ENCODE measurements at places on chromosomes 16 and 17.

DNA sequence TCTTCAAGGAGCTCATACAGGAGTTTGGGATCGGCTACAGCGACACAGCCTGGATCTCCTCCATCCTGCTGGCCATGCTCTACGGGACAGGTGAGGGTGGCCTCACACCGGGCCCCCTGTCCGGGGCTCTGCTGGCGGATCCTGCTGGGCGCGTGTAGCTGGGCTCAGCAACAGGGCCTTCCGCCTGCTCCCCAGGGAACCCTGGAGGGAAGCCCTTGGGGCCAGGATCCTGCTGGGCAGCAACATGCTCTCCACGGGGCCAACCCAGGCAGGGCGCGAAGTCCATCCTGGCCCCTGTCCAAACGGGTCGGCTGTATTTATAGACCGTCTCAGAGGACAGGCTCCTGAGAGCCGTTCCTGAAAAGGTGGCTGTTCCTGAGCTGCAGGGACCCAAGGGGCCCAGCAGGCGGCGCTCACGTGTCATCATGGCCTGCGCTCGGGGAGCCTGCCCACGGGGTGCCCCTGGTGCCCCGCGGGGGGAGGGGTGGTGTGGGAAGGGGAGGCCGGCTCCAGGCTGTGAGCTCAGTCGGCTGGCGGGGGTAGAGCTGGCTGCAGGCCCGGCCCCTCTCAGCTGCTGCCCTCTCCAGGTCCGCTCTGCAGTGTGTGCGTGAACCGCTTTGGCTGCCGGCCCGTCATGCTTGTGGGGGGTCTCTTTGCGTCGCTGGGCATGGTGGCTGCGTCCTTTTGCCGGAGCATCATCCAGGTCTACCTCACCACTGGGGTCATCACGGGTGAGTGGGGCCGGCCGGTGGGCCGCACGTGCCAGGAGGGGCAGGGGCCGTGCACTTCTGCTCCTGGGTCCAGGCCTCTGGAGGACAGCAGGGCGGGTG, 7.5 kb downstream of the SLC16A3 start:
- peak; percentile 75 for DNase-seq

- no peak for DNase-seq
Measured at GRCh38 chr17:1557355-1558095, 5.1 kb downstream of the PITPNA start.

DNA sequence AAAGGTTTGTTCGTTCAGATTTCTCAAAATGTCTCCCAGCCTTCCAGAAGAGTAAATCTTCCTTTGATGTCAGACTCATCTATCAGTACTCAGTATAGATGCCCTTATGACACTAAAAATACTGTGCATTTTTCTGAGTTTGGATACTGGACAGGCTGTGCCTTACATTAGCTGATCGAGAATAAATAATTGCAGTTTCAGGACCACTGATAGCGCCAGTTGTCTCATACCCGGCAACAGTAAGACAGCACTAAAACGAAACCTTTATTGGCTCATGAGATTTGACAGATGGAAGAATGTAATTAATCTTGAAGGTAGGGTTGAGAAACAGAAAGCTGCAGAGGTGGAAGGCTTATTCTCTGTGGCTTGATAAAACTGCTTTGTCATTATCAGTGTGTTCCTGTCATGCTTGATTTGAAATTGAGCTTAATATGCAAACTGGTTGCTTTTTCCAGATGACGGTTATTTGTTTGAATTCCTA, 1.2 kb downstream of the ATP6V0A1 start:
- no peak for DNase-seq

DNA sequence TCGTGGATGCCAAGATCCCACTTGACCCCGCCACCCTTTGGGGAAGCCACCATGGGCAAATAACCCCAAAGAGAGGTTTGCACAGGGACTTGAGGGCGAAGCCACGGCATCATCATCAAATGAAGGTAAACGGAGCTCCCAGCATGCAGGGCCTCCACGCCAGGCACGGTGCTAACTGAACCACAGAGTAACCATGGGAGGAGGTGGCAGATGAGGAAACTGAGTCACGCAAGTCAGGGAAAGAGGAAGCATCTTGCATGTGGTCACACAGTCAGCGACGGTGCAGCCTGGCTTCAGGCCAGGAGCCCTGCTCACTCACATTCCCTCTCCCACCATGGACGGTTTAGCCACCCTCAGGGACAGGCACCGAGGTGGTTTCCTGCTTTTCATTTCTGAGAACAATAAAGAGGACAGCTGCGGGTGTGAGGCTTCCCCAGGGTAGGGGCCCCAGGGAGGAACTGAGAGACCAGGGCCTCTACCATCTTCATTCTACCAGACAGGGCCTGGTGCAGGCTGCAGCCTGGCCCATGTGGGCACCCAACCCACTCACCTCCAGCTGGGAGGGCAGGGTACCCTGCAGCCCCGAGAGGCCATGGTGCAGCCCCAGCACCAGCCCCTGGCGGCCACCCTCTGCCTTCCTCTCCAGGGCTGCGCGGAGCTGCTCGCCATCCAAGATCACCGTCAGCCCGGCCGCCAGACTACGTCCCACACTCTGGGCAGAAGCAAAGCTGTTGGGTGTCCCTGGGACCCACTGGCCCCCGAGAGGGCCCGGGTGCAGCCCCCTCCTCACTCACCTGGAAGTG, 78.3 kb downstream of the RMI2 start:
- DNase-seq: no peak

GRCh38 chr16:86018487-86018886, 119.5 kb downstream of the IRF8 start:
- peak; percentile 27 for DNase-seq

- DNase-seq: no peak
Measured at GRCh38 chr17:82943751-82944150, 103.9 kb upstream of the ZNF750 start.

DNA sequence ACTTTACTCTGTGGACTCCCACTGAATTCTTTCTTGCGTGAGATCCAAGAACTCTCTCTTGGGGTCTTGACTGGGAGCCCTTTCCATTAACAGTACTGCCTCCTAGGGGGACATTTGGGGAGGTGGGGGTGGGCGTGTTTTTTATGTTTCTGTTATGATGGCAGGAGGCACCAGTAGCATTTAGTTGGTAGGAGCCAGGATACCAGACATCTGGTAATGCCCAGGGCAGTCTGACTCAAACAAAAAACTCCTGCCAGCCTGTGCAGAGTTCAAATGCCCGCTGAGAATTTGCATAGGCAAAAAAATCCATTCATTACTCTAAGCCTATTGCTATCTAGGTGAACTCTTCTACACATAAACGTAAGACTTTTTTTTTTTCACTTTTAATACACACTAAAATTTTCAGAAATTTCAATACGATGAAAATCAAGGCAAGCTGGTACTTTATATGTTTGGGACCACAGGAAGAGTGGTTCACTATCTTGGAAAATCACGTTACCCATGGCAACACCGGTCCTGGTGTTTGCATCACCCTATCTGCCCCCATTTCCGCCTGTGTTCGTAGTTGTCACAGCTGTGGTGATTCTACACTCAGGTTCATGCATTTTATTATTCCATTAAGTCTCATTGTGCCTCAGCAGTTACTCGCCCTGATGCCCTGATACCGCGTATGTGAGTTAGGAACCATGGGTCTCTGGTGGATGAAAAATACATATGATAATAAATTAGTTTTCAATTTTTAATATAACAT, 121.1 kb upstream of the XYLT1 start:
- DNase-seq: no peak
